ENCODE measurements at places on chromosomes 2 and 18.

DNA sequence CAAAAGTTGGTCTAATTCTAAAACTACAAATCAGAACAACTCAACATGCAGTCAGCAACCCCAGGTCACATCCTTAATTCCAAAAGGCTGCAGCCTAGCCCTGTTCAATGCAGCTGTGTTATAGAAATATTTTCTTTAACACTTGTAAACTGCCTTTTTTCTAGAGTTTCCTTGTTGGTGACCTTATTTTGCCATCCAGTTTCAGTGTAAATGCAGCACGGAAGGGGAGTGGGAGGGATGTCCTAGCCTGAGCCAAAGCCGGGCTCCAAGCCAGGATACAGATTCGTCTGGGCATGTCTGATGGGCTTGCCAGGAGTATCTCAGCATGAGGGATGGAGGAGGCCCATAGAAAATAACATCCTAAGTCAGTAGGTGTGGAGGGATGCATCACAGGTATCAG is 17.7 kb upstream of the SP3 start:
- no peak for DNase-seq
- H3K36me3 ChIP-seq = no peaks in the 10 kb centered on the region
- no peak overlapping the region for H3K27ac ChIP-seq
- H3K27me3 ChIP-seq = no peaks in the 10 kb centered on the region

DNA sequence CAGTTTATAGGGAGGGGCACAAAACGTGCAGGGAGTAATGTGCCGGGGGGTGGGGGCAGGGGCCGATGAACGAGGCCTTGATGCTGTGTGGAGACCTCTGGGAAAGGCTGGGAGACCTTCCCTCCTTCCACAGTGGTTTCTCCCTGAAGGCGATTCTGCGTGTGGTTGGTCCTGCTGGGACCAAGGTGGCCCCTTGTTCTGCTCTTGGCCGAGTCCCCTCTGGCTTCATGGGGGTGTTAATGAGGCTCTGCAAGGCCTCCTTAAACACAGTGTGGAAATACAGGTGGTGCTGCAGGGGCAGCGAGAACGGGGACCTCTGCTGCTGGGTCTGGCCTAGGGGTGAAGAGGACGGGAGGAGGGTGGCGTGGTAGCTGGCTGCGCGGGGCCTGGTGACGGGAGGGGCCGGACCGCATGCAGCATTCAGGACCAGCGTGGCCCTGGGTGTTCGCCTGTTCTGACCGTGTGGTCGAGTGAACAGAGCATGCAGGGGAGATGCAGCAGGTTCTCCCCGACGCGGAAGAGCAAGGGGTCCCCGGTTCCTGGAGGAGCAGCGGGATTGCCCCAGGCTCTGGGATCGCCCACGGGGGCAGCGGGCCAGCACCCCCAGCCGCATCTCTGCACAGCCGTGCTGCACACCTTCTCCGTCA is 42.1 kb upstream of the KCNG2 start:
- no peaks in the 10 kb centered on the region for H3K36me3 ChIP-seq
- no peak overlapping the region for H3K4me3 ChIP-seq
- H3K27ac ChIP-seq = no peak overlapping the region

DNA sequence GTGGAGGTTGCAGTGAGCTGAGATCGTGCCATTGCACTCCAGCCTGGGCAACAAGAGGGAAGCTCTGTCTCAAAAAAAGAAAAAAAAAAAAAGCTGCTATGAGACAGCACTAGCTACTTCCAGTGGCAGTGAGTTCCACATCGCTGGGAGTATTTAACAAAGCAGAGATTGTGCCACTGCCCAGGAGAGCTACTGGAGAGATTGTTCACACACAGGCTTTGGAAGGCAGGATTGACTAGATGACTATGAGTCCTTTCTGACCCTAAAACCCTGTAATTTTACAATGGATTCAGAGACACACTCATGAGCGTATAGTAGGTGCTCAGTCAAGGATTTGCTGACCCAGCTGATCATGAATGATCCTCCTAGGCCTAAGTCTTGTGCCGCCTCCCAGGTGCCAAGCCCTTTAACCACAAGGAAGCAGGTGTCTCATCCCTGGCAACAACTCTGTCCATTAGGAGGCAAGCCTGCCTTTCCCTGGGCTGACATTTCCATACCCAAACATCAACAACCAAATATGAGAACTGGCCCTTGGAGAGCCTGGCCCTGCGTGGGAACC is 45.0 kb upstream of the ODC1 start:
- H3K4me3 ChIP-seq = no peak overlapping the region
- DNase-seq = no peak
- no peaks in the 10 kb centered on the region for H3K36me3 ChIP-seq

GRCh38 chr2:133407341-133407740 is 160.9 kb downstream of the NCKAP5 start:
- H3K36me3 ChIP-seq = no peaks in the 10 kb centered on the region
- H3K4me1 ChIP-seq = no peaks in the 10 kb centered on the region
- H3K27ac ChIP-seq = no peak overlapping the region
- DNase-seq = no peak
- H3K4me3 ChIP-seq = no peak overlapping the region
- H3K27me3 ChIP-seq = no peaks in the 10 kb centered on the region

GRCh38 chr18:54269893-54270844 is 852 bp downstream of the POLI start:
- no peaks in the 10 kb centered on the region for H3K27me3 ChIP-seq
- DNase-seq = peak; percentile 29
- H3K4me1 ChIP-seq = no peaks in the 10 kb centered on the region
- H3K27ac ChIP-seq = peak overlapping the region; percentile 82
- peak overlapping the region; percentile 82 for H3K4me3 ChIP-seq
- H3K36me3 ChIP-seq = no peaks in the 10 kb centered on the region

GRCh38 chr18:37272226-37272625 is 293.4 kb downstream of the CELF4 start:
- H3K36me3 ChIP-seq = no peaks in the 10 kb centered on the region
- no peak overlapping the region for H3K4me3 ChIP-seq
- no peak overlapping the region for H3K27ac ChIP-seq
- H3K27me3 ChIP-seq = peaks cover 24% of the 10 kb centered on the region

DNA sequence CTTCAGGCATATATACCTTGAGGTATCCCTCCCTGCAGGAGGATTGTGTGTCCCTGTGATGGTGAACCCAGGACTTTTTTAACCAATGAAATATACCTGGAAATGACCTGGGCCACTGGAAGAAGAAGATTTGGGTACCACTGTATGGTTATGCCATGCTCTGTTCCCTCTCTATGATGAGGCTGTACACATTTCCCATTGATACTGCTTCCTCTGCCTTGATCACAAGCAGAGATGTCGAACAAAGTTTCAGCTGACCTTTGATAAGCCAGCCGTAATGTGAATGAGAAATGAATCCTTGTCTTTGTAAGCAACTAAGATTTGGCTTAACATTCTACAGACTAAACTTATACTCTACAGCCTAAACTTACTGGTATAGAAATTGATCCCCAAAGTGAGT is 78.4 kb upstream of the SPOPL start:
- peaks cover 4% of the 10 kb centered on the region for H3K4me1 ChIP-seq
- H3K27ac ChIP-seq = no peak overlapping the region
- no peak overlapping the region for H3K4me3 ChIP-seq
- DNase-seq = no peak
- no peaks in the 10 kb centered on the region for H3K36me3 ChIP-seq

DNA sequence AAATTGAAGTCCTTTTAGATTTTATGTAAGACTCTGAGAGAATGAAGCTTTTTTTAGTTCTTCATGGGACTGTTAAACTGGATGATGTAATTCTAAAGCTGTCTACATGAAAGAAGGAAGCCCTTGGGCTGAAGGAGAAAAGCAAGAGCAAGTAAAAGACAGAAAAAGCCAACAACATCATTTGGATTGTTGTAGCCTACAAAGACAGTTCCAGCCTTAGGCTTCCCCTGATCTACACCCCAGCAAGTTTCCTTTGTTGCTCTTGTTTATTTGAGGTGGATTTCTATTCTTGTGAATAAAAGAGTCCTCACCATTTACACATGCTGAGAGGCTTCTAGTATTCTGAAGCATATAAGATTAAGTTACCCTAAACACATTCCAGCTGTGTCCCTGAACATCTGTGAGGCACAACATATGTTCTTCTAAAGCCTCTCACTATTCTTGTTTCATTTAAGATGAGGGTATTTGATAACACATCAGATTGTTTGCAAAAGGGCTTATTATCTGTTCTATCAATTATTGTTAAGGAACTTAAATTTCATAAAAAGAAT is 377.8 kb downstream of the LNPK start:
- no peaks in the 10 kb centered on the region for H3K27me3 ChIP-seq
- H3K4me1 ChIP-seq = no peaks in the 10 kb centered on the region
- H3K36me3 ChIP-seq = no peaks in the 10 kb centered on the region
- H3K4me3 ChIP-seq = no peak overlapping the region
- H3K27ac ChIP-seq = no peak overlapping the region

DNA sequence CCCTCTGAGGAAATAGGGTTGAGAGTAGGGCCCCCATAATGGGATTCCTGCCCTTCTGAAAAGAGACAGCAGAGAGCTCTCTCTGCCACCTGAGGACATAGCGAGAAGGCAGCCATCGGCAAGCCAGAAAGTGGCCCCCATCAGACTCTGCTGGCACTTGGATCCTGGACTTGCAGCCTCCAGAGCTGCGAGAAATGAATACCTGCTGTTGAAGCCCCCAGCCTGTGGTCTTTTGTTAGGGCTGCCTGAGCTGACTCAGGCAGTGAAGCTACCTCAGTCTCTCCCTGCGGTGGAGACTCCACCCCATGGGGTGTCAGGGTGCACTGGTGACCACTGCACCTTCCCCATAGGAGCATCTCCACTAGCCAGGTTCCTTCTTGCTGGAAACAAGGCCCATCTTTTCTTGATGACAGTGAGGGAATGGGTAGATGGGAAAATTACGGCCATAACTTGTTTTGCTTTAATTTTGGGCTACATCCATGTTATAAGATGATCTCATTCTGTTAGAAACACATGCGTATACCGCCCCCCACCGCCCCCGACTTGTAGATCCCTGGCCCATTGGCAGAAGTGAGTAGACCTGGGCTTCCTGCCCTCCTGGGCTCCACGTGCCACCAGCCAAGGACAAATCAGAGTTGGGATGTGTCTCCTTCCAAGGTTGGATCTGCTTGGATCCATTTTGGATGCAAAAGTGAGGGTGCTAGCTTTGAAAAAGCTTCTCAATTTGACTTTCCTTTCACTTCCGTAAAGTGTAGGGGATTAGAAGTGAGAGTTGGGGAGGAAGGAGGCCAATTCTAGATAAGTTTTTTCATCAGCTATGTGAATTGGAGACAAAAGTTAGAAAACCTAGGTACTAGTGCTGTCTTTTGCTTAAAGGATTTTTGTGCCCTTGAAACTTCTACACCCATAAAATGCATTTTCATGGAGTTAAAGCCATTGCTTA is 42.9 kb downstream of the NCK2 start:
- H3K4me3 ChIP-seq = no peak overlapping the region
- H3K27me3 ChIP-seq = no peaks in the 10 kb centered on the region
- H3K36me3 ChIP-seq = no peaks in the 10 kb centered on the region
- peaks cover 24% of the 10 kb centered on the region for H3K4me1 ChIP-seq
- DNase-seq = no peak

DNA sequence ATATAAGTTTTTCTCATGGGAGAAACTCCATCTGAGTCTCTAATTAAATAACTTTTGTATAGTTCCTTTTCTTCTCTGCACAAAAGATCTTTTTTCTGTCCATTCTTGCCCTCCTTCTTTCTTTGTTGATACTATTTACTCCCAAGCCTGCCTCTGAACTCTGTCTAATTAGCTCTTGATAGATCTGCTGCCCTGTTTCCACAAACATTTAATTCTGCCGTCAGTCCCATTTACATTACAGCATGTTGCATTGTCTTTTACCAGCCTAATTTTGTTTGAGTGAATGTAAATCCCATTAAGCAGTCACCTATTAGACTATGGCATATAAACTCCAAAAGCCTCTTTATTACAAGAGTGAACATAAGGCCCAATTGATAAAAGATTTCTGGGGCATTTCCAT is 254.4 kb downstream of the ERBB4 start:
- no peak for DNase-seq
- H3K36me3 ChIP-seq = no peaks in the 10 kb centered on the region
- H3K27me3 ChIP-seq = no peaks in the 10 kb centered on the region
- no peaks in the 10 kb centered on the region for H3K4me1 ChIP-seq
- no peak overlapping the region for H3K4me3 ChIP-seq

DNA sequence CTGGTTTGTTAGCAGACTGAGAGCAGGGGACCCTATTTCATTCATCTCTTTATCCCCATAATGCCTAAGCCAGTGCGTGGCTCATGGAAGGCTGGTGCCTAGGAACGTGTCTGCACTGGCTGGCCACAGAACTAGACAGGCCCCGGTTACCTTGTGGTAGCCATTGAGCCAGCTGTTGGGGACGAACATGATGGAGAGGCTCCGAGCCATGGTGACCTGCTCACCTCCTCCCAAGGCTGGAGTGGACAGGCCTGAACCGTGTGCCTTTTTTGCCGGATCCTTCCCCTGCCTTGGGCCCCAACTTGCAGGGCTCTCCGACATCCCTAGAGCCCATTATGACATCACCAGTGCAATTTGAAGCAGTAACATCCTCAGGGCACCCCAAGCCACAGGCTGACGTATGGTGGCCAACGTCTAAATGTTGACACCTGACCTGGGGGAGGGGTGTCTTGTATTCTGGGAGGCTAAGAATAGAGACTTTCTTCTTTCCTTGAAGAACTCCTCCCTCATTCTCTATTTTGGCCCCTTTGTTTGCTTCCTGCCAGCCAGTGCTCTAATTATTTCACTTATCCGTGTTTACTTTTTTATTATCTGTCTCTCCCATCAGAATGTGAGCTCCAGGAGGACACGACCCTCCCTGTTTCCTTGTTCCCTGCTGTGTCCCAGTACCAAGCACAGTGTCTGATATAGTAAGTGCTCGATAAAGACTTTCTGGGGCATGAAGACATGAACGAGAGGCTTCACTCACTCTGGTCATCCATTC is 12.2 kb upstream of the DNPEP start:
- peaks cover 3% of the 10 kb centered on the region for H3K4me1 ChIP-seq
- no peaks in the 10 kb centered on the region for H3K36me3 ChIP-seq
- no peak overlapping the region for H3K4me3 ChIP-seq
- H3K27me3 ChIP-seq = no peaks in the 10 kb centered on the region
- no peak overlapping the region for H3K27ac ChIP-seq

DNA sequence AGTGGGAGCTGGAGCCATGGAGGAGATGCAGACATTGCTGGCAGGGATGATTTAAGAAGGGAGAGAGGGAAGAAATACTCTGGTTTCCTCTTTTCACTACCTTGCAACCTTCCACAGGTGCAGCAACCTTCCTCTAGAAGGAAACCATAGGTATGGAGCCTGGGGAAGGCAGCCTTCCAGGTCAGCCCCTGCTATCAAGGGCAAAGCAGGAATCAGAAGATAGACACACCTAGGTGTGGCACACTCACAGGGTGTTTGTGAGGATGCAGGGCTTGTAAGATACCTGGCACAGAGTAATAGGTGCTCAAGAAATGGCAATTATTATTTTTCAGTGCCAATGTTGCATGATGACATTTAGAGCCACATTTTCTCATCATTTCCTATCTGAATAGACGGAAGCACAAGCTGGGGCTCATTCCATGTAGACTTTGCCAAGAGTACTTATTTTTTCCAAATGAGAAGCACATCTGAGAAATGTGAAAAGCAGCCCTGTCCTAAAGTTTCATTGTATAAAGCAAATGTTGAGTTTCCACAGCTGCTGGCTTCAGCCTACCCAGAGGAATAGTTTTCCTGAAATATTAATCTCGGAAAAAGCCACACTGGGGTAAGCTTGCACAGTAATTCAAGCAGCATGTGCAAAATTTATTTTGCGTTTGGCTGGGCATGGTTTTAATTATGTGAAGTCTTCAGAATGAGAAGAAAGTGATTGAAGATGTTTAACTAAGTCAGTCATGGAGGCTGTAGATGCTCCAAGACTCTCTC is 20.6 kb downstream of the EVA1A start:
- no peak for DNase-seq
- H3K4me1 ChIP-seq = no peaks in the 10 kb centered on the region
- H3K27ac ChIP-seq = no peak overlapping the region

- H3K4me1 ChIP-seq = no peaks in the 10 kb centered on the region
- no peak overlapping the region for H3K4me3 ChIP-seq
- no peak overlapping the region for H3K27ac ChIP-seq
- DNase-seq = no peak
- no peaks in the 10 kb centered on the region for H3K36me3 ChIP-seq
These were observed 71.6 kb upstream of the ATG16L1 start for GRCh38 chr2:233179848-233180366.
